ENCODE measurements at places on chromosomes 11 and 22.

GRCh38 chr11:107598225-107599139 is 7.5 kb downstream of the ELMOD1 start:
- DNase-seq: peak; percentile 32

GRCh38 chr11:36622431-36623136 is 24.5 kb upstream of the RAG2 start:
- DNase-seq: peak; percentile 13

- no peak for DNase-seq
These were observed 43.6 kb downstream of the ARHGAP8 start for GRCh38 chr22:44795701-44796630.

GRCh38 chr11:10499874-10500601 is 40.9 kb downstream of the RNF141 start:
- DNase-seq: no peak

DNA sequence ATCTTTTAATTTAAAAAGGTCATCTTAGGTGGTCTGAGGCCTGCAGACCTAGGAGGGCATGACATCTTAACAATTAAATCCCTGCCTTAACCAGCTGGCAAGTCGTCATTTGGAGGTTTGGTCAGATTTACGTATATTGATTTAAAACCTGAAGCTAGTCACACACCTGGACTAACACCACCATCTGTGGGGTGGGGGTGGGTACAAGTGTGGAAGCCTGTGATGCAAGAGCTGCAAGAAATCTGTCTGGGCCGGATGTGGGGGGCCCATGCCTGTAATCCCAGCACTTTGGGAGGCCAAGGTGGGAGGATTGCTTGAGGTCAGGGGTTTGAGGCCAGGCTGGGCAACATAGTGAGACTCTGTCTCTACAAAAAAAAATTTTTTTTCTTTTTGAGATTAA is 11.6 kb downstream of the CCDC87 start:
- no peak for DNase-seq

DNA sequence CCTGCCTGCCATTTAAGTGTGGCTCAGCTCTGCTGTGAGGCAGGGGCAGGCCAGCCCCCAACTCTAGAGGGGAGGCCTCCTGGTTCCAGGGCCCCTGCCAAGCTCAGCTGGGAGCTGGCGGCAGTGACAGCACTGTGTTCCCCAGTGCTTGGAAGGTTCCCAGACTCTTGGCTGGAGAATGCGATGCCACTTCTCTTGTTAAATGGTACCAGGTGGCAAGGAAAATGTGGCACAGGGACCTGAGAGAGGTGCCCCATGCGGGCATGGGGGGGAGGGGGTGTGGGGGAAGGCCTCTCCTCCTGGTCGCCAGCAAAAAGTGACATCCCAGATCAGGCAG is 8.4 kb upstream of the TNFRSF13C start:
- no peak for DNase-seq

DNA sequence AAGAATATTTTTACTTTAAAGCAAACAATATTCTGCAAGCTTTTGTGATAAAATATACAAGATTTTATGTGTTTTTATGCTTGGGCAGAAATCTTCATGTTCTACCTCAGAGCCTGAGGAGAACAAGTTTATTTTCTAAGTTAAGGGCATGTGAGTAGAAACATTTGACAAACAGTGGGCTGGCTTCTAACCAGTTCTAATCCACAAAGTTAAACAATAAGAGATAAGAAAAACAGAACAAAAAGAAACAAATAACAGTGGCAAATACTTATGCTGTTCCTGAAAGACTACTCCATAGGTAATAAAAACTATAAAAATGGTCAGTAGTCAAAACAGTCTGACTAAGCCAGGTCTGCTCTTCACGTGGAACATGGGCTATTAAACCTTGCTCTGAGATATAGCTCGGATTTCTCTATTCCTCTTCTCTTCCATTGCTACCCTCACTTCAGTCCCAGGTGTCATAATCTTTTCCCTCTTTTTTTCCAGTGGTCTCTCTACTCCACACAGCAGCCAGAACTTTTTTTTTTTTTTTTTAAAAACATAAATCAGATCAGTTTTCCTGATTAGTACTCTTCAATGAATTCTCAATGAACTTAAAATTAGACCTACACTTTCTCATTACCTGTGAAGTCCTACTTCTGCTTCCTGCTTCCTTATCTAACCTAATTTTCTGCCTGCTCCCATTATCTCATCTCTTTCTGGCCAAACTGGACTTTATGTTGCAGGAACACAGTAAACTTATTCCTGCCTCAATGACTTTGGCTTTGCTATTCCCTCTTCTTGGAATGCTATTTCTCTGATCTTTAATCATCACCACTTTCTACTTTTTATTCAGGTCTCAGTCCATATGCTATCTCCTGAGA is 671.1 kb upstream of the CCDC90B start:
- DNase-seq: no peak

- DNase-seq: peak; percentile 1
These were observed 9.3 kb downstream of the CD44 start for GRCh38 chr11:35148163-35148837.

Measured in RPMI7951 (cell line).